ENCODE measurements at places on chromosomes 6 and 20.

- DNase-seq: peak; percentile 40
These were observed at the start of gene VSTM2L for GRCh38 chr20:37902504-37903313. Gene VSTM2L, plus strand, starts transcription at chr20:37903127. Its CDS starts 224 bp downstream, at chr20:37903351.

DNA sequence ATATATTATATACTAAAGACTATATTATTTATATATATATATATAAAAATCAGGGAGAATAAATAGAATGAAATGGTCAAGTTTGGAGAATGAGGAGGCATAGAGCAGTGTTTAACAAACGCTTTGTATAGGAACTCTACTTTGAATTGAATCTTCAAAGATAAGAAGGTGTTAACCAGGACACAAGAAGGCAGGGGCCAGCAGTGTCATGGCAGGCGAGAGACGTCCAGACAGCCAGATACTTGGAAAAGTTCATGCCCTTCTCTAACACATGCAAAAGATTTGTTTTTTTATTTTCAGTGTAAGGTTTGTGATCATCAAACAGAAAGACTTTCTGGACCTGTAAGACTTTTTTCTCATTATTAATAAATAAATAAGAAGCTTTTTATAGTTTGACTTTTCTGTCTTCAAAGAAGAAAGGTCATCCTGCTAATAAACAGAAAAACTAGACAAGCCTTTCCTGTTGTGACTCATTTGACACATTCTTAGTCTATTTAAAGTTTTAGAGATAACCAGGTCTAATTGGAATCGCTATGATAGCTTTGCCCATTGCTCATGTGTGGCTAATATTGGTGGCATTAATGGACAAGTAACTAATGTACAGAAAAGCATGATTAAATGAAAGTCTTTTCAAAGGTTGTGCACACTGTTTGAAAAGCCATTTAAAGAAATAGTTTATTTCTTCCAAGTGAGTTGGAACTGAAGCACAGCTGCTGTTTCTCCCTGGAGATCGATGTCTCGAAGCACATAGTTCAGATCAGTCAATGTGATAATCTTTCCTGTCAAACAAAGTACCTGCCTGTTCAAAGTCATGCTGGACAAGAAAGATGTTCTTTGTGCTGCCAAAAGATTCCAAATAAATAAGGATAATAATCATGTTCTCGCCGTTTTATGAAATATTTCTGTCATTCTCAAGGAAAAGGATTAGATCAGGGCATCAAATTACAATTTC lies 420.4 kb upstream of the OPRM1 start:
- no peak for DNase-seq

DNA sequence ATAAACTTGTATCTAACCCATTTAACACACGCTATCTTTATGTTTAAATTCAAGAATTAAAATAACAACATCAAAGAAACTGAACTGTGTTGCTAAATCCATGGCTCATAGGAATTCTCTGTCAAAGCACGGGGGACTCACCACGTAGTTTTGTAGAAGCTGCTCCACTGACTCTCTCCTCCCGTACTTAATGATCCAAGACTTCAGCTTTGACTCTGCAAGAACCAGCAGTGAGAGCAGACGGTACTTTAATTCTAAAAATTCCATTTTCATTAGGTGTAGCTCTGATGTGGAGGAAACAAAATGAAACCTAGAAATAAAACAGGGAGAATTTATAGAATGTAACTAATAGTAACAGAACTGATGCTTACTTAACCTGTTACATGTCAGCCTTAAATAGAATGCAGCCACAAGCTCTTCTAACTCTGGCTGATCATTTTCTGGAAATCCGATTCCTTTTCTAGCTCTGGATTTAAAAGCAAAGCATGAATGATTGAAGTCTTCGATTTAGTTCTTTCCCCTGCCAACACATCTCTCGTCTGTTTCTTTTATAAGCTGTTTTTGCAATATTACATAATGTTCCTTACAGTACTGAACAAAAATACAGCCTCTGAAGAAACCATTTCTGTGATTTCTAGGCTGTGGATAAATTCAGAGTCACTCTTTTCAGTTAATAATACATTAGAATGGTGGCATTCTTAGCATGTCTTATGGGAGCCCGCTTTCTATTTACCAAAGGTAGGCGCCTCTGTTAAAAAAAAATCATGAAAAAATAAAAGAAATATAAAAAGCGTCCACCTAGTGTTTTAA lies 165.5 kb downstream of the SYNE1 start:
- DNase-seq: no peak

DNA sequence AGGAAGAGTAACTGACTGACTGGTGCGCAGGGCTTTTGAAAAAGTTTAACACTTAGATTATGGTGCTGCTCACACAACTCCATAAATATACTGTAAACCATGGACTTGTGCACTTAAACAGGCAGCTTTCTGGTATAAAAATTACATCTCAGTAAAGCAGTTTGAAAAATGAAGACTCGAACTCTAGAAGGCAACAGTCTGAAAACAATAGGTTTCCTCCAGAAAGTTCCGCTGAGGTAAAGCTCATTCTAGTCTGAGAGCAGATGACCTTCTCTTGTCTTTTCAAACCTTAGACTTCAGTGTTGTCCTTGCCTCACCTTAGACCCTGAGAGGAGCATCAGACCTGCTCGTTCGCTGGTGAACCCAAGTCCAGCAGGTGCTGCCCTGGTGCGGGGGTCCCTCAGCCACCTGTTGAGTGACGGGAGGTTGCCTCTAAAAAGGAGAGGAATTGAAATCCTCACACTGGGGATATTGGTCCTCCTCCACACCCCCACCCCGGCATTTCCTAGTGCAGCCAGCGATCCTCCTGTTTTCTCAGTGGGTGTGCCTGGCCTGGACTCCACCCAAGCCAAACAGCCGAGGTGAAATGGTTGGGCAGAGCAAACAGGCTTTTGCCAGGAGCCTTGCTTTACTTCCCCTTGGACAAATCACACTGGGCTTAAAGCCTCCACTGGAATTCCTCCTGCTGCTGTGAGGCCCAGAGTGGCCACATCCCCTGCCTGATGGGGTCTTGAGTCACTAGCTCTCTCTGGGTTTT lies 14.7 kb upstream of the PYGB start:
- peak; percentile 30 for DNase-seq

DNA sequence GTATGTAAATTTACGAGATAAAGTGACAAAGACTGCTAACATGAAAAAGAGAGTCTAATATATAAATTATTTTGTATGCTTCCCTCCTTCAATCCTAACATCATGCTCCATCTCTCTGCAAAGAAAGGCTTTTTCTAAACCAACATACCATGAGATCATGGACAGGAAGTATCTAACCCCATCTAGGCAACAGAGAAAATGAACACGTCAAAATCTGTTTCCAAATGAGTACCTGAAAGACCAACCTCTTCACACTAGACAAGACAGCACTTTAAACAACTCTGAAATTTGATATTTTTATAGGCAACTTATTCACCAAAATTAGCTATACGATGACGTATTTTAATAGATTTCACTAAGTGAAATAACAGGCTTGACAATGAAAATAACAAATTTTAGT lies 54.6 kb downstream of the MAN1A1 start:
- no peak for DNase-seq

- no peak for DNase-seq
These were observed 34.3 kb downstream of the UBD start for GRCh38 chr6:29525311-29525639.

DNA sequence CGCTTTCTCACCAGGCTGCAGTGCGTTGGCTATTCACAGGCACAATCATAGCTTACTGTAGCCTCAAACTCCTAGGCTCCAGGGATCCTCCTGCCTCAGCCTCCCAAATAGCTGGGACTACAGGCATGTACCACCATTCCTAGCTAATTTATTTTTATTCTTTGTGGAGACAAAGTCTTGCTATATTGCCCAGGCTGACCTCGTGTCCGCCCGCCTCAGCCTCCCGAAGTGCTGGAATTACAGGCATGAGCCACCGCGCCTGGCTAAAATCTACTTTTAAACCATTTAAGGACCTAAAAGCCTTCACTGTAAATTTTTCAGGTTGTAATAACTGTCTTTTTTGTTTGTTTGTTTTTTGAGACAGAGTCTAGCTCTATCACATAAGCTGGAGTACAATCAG lies 15.2 kb downstream of the SAMHD1 start:
- no peak for DNase-seq

DNA sequence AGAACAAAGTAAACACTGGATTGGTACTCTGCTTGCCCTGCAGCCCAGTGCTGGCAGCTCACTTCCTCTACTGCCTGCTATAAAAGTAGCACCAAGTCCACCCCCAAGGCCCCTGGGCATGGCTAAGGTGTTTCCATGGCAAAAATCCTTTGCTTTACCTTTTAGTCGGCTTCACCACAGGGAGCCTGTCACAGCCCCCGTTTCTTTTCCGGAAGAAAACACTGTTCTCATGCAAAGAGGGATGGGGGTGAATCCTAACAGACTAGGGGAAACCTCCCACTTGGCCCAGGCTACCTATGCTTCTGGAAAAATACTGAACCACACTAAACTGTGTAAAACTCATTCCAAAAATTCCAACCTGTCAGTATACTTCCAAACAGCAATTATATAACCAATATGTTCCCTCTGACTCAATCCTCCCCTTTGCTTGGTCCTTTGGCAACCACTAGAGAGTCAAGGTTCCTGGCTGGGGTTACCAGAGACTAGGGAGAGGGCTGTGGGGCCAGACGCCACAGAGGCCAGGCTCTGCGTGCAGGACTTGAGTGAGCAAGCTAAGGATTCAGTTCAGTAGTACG lies 16.1 kb downstream of the PPIL1 start:
- DNase-seq: no peak

DNA sequence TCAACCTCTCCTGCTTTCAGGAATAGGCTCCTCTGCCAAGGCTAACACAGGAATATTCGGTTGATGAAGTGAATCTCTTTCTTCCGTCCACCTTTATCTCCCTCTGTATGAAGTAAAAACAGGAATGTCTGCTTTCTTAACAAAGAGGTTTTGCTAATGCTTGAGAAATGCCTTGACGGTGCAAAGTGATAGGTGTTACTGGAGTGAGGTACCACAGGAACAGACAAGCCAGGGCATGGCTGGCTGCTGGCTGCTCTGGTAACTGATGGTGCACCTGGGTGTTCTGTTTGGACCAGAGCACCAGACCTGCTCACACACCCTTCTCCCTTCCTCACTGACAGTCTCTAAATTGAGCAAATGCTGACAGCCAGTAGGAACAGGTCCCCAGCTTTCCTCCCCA lies 174.0 kb upstream of the FBXL4 start:
- peak; percentile 85 for DNase-seq

GRCh38 chr6:95489185-95489863 lies 88.0 kb upstream of the MANEA start:
- DNase-seq: no peak

DNA sequence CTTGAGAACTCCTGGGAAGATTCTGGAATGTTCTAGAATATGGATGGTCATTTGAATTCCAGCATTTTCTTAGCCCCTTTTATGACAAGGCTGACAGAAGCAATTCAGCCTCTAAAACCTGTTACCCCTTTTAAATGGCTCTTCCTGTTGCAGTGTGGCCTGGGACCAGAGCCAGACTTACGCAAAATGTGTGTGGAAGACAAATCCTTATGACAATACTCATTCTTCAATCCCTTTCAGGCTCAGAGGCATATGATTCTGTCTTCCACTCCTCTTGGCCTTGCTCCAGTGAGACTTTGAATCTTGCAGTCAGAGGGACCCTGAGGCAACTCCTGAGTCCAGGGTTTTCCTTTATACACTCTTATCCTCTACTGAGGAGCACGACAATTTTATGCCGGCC lies 287.0 kb downstream of the CLIC5 start:
- DNase-seq: peak; percentile 34

DNA sequence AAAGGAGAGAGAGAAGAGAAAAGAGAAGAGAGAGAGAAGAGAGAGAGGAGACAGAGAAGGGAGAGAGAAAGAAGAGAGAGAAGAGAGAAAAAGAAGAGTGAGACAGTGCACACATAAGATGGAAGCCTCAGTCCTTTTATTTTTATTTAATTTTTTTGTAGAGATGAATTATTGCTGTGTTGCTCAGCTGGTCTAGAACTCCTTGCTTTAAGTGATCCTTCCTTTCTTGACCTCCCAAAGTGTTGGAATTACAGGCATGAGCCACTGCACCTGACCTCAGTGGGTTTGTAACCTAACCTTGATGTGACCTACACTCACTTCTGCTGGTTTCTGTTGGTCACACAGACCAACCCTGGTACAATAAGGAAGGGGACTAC lies 6.3 kb upstream of the CD40 start:
- no peak for DNase-seq

DNA sequence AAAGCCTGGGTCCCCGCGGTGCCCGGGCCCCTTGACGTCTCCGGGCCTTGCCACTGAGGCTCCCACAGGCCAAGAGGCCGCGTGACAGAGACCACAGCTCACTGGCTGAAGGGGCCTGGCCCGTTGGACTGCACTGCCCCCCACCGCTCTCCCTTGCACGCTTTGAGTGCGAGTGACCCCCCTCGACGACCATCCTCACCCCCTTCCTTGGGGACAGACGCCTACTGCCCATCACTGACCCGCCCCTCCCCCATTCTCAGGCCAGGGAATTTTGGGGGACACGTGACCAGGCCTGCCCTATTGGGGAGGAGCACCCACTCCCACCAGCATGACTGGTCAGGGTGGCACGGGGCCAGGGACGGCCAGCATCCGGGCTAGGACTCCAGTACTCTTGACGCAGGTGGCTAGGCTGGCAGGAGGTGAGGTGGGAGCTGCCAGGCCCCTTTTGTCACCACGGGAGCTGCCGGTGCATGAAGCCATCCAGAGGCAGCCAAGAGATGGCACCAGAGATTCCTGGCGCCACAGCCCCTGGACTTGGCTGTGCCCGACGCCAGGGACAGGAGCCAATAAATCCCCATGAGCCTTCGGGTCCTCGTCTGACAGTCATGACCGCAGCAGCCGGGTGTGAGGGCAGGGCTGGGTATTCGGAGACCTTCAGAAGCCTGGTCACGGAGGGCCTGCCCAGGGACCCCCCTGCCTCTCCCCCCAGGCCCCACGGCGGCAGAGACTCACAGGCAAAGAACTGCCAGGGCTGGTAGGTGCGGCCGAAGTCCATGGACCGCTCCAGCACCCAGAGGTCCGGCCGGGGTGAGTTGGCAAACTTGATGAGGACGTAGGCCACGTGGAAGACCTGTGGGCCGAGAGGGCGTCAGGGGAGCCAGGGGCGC lies 14.5 kb downstream of the LAMA5 start:
- DNase-seq: no peak

- DNase-seq: peak; percentile 21
These were observed 50.3 kb upstream of the PTPRK start for GRCh38 chr6:128570680-128571063.

DNA sequence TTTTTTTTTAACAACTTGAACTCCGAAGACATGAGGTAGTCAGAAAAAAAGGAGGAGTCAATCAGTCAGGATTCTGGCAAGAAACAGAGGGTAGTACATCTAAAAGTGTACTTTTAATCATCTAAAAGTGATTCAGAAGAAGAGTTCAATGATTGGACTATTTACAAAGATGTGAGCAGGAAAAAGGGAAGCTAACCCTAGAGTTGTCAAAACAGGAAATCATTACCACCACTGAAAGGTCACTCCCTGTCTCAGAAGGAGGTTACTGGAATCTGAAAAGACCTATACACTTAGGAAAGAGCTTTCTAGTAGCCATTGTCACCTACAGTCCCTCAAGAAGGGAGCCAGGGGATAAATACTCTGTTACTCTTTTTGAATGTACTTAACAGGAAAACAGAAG lies 16.7 kb upstream of the LMBRD1 start:
- no peak for DNase-seq

DNA sequence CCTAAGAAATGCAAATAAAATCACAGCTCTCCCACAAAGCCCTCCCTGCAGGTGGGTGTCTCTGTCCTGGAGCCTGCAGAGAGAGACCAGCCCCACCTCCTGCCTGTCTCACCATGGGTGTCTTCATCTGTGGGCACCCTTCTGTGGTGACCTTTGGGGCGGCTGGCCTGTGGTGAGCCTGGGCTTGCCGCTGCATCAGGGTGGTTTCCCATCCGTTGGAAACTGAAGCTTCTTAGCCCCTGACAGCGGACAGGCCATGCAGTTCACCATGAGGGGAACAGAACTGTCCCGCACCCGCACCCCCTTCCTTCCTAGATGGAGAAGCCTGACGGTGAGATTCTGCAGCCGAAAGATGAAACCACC lies 42.3 kb upstream of the FRMD1 start:
- DNase-seq: no peak

Data from foreskin keratinocyte (primary cell).